A549 treated with CpdA at 1 μM for 4 hours (cell line): ENCODE measurements at places on chromosomes 11 and 22. TPM values are rescaled to one million over a fixed set of nuclear protein-coding genes. Genes with fewer than 3 reads are reported as not detected.

The MB gene
- total RNA-seq: 6.4 to 9.1 TPM (median 6.9 TPM) in 5 replicates

The OR52E8 gene
- total RNA-seq: not detected in 5 replicates

The TTC36 gene
- total RNA-seq: 0.16 TPM in 1 of 5 replicates, not detected in the others

The SLC22A25 gene
- not detected in 5 replicates for total RNA-seq
